Lung (tissue), 17 donors: ENCODE measurements at places on chromosomes 16 and 17.
A peak's percentile ranks its signal among the peaks of the same experiment; 100 is the strongest.

DNA sequence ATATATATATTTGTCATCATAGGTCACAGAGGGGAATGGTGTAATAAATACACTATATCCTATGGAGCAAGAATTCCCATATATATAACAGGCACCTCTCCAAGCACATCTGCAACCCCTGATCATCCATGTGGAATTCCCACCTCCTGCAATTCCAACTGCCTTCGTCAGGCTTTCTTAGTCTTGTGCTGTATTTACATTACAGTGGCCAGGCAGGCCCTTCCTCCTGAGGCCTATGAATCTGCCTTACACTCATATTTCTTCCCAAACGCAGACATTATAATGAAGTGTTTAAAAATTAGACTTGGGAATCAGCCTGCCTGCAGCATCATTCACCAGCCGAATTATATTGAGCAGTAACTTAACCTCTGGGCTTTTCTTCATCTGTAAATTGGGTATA is 19.3 kb upstream of the DNAH9 start:
- DNase-seq, result no peak

DNA sequence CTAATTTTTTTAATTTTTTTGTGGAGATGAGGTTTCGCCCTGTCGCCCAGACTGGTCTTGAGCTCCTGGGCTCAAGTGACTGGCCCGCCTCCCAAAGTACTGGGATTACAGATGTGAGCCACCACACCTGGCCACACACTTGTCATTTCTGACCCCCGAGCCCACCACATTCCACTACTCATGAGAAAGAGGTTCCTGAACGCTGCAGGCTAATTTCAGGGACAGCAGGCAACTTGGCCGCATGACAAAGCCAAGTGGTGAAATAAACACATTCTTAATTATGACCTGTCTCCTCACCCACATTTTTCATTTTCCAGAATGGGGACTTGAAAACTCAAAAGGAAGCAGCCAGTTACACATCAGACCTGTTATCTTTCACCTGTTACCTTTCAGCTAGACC is 114.5 kb downstream of the ABCC6 start:
- no peak for DNase-seq

- DNase-seq, result no peak
Observed at GRCh38 chr17:77882040-77882439, 76.5 kb upstream of the TNRC6C start.

DNA sequence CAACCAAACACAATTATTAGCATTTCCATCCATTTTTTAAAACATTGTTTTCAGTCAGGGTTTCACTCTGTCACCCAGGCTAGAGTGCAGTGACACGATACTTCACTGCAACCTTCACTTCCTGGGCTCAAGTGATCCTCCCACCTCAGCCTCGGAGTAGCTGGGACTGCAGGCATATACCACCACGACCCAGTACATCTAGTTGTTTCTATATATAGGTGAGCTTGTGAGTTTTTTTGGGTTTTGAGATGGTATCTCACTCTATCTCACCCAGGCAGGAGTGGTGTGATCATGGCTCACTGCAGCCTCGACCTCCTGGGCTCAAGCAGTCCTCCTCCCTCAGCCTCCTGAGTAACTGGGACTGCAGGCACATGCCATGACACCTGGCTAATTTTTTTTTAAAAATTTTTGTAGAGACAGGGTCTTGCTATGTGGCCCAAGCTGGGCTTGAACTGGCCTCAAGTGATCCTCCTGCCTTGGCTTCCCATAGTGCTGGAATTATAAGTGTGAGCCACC is 21.5 kb upstream of the ATP5MC1 start:
- no peak for DNase-seq

DNA sequence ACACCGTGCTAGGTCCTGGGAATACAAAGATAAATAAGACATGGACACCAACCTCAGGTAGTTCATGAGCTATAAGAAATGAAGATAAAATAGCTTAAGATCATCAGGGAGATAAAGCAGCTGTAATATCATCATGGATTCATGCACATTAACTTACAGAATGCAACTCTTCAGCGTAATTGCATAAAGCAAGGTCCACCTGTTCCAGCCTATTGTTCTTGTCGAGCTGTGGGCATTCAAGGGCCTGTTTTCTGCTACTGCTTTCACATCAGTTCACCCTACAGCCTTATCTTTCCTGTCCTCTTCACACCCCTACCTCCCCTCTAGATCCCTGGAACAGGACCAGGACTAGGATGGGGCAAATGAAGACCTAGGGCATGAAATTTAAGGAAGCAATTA is 133.9 kb downstream of the SPACA3 start:
- DNase-seq, result no peak

DNA sequence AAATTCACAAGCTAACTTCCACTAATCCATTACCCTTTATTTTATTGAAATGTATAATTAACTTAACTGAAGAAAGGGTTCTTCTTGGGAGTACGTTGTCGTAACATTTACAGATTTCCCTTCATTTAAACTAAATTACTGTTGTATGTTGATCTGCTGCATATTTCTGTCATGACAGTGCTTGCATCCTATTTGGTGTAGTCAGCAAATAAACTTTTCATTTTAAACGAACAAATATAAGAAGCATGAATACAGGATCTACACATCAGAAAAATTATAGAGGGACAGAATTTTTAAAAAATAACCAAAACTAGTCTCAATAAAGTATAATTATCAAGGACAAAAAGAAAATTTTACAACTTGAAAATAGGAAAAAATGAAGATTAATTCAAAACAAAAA is 66.5 kb upstream of the ZNF267 start:
- no peak for DNase-seq

DNA sequence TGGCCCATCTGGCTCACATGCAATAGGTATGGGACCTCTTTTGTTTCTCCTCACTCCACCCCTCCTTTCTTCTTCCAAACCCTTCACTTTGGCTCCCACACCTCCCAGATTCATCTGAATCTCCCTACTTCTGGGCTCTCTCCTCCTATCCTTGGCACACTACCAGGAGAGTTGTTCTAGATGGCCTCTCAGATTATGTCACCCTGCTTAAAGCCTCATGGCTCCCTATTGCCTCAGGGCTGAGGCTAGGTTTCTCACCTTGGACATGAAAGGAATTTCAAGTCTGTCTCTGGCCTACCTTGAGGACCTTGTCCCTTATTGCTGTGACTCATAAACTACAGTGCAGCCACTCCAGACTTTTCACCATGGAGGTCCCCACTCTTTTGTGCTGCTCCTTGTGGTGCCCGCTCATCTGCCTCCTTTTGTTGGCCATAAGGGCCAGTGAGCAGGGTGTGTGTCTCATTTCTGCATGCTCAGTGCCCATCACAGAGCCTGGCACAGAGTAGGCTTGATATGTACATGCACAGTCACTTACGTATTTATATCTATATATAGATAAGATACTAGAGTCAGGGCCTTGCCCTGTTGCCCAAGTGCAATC is 1.0 kb upstream of the MFAP4 start:
- no peak for DNase-seq

- DNase-seq, result no peak
Observed at GRCh38 chr17:67514998-67515397, 137.9 kb downstream of the PITPNC1 start.

- no peak for DNase-seq
Observed at GRCh38 chr16:47059991-47060390, 83.8 kb downstream of the NETO2 start.

DNA sequence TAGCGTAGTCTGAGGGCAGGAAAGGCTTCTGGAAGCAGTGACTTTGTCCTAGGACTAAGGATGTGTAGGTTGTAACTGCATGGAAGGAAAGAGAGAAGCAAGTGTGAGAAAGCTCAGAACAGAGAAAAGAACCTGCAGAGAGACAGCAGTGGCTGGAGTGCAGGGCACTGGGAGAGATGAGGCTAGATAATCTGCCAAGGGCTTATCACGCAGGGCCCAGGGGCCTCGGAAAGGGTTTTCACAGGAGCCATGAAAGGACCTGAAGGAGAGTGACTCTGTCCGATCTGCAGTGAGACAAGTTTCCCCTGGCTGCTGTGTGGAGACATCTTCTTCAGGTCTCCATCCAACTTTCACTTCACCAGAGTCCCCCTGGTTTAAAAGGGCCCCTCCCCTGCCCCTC is 7.1 kb upstream of the SRCAP start:
- no peak for DNase-seq

- DNase-seq, result peak; percentile 76
Observed at GRCh38 chr17:6913608-6914443, 82.0 kb upstream of the ALOX12 start.

DNA sequence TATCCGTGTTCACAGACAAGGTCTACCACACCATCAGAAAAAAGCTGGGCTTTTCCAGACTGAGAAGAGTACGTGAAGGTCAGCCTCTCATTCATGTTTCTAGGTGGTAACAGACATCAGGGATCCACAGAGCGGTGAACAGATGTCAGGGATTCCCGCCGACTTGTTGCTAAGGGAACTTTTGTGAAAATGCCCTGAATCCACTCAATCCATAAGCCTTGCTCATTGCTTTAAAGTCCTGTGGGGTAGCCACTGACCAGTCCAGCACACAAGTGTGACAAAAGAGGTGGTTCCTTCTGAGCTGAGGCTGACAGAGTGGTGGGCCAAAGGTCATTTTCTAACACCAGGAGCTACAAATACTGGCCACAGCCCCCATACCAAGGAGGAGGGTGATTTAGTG is 5.9 kb downstream of the GAS7 start:
- no peak for DNase-seq

DNA sequence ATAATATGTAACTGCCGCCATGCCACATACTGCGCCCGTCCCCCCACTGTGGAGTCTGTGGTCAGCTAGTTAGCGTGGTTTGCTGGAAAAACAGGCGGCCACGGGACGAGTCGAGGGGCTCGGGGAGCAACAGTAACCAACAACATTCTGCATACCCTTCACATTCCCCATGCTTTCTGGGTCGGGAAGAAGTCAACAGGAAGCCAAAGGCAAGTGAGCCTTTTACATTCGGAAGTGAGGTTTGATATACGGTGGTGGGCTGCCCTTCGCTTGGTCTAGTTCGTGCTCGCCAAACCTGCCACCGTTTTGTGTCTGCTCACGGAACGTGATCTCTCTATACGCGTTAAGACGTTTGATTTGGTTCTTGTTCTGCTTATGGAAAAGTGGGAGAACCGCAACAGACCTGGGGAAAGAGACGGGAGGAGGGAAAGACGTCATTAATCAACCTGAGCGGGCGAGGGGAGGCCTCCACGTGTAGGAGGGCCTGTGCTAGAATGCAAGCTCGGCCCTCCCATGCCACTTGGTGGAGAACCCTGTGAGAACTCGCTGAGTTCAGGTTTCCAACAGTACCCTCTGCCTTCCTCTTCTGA is 28.9 kb upstream of the CFAP20 start:
- no peak for DNase-seq

DNA sequence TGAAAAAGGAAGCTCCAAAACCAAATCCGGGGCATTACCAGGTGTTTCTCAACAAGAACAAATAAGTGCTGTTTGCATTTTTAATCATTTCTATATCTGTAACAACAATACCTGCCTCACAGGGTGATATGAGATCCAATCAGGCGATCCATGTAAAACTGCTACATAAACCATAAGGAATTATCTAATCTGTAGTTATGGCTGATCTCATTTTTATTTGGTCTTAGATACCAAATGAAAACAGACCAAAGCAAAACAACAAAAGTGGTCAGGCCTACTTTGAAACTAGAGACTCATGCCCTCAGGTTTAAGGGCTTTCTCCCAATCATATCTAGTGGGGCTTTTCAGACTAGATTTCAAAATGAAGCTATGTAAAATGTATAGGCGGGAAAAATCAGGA is 28.3 kb downstream of the XPO6 start:
- DNase-seq, result no peak

DNA sequence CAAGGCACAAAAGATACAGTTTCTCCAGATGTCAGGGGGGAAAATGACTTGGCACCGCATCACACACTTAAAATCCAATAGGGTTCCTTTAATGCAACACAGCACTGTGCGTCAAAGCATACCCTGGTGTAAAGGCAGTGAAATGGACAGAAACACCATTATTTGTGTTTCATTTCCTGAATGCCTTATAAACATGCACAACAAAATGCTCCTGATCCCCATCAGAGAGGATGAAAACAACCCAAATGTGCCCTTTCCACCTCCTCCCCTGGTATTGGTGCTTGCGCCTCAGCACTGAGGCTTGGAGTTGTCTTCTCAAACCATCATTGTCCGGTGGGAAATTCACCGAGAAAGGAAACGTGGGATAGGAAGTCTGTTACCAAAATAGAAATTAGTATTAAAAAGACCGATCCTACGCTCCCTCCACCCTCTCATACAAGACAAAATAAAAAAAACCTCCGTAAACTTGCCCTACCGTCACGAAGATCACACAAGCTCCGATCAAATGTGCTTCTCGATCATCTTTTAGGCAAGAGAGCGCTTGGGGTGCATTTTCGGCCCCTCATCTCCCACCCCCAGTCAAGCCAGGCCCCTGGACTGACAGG is 722 bp downstream of the CDC27 start:
- peak; percentile 63 for DNase-seq

DNA sequence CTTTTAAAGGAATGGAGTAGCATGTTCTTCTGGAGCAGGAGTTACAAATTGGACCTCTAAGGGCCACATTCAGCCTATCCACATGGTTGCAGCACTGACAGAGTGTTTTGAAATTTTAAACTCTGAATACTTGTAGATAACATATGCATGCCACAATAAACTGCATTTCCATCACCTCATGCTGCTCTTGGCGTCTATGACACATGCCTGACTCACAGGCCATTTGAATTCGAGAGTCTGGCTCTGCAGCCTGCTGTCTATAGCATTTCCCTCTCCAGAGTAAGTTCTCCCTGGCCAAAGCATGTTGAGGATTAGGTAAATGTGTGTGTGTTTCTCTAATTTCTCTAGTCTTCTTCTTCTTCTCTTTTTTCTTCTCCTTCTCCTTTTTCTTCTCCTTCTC is 28.7 kb upstream of the MYOCD start:
- DNase-seq, result peak; percentile 47

- no peak for DNase-seq
Observed at GRCh38 chr17:75242461-75243042, 18.9 kb downstream of the GGA3 start.

DNA sequence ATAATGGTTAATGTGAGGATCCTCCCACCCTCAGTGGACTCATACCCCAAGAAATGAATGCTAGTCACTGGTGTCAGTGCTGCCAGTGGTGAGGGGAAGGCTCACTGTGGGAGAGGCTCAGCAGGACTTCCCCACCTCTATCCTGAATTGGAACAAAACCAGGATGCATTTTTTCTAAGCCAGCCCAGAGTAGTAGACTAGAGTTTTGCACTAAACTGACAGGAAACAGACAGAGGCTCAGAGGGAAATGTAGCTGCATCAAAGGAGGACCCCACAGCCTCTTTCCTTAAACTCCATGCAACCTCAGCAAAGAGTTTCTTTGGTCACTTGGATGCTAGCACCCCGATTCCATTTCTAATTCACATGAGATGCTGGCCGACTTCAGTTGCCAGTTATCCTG is 10.7 kb upstream of the SKAP1 start:
- DNase-seq, result no peak

GRCh38 chr17:83101805-83102480 is 22.5 kb downstream of the METRNL start:
- no peak for DNase-seq

DNA sequence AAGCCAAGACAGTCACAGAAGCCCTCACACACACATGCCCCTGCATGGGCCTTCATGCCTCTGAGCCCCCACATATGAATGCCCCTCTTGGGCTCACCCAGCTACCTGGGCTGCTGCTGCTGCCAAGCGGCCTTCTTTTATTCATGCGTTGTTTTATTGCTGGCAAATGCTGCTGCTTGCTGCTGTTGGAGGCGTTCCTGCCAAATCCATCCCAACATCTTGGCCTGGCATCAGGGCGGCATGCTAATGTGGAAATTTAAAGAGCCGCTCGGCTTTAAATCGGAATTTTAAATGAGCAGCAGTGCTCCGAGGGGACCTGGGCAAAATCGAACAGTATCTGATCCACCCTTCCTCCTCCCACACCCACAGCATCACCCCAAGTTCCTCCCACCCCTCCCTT is 39.0 kb downstream of the NEUROD2 start:
- no peak for DNase-seq

GRCh38 chr16:48617711-48618148 is 7.8 kb upstream of the N4BP1 start:
- peak; percentile 78 for DNase-seq
